HuH-7 (cell line): ENCODE measurements at places on chromosomes 2 and 18.

DNA sequence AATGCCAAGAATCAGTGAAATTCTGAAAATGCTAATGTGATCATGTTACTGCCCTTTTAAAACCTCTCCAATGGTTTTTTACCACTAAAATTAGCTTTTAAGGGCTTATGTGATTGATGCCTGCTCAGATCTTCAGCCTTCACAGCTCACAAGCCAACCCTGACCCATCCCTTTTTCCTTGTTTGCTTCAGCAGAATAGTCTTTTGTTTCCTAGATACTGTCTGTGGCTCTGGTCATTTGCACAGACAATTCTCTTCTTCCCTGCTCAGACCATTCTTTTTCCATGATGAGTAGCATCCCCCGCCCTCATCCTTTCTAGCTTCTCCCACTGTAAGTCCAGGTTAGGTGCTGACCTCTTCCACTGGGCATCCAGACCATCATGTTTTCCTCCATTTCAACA is 164.9 kb upstream of the NT5C1B start:
- no peak for DNase-seq

DNA sequence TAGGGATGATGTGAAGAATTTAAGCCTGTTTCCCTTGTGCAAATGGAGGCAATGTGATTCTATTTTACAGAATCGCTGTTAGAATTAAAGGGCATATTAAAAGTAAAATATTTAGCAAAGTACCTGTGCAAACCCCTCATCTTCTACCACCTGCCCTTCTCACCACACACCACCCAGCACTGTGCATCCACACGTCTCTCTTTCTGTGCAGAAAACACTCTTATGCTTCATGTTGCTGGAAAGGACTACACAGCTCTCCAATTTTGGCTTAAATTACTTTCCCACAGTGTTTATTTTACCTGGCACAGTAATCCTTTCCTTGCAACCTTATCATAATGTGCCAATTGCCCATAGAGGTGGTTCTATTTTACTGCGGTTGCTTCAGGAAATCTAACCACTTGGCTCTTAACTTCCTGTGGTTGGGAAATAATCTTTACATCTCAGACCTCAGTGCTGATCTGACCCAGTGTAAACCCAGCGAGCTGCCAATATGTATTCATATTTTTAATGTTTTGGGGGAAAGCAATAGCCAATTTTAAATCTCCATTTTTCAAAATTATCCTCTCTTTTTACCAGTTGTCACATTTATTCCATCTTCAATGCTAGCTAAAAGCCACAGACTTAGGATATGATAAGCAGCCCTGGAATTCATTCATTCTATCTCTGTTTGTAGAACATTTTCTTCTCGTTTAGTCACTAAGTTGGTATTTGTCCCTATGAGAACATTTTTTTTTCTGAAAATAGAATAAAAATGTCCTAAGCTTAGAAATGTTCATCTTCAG is 250.9 kb downstream of the DSEL start:
- no peak for DNase-seq

GRCh38 chr2:23629772-23630480 is 244.9 kb downstream of the KLHL29 start:
- no peak for DNase-seq

GRCh38 chr2:64672708-64673107 is 19.0 kb upstream of the SERTAD2 start:
- no peak for DNase-seq

GRCh38 chr18:48743886-48744285 is 205.1 kb downstream of the CTIF start:
- no peak for DNase-seq

GRCh38 chr2:198385856-198386255 is 581.5 kb downstream of the PLCL1 start:
- DNase-seq = no peak
